ENCODE measurements at places on chromosomes 12 and 14.

GRCh38 chr12:24975425-24975824 lies 26.5 kb upstream of the BCAT1 start:
- no peak for DNase-seq

DNA sequence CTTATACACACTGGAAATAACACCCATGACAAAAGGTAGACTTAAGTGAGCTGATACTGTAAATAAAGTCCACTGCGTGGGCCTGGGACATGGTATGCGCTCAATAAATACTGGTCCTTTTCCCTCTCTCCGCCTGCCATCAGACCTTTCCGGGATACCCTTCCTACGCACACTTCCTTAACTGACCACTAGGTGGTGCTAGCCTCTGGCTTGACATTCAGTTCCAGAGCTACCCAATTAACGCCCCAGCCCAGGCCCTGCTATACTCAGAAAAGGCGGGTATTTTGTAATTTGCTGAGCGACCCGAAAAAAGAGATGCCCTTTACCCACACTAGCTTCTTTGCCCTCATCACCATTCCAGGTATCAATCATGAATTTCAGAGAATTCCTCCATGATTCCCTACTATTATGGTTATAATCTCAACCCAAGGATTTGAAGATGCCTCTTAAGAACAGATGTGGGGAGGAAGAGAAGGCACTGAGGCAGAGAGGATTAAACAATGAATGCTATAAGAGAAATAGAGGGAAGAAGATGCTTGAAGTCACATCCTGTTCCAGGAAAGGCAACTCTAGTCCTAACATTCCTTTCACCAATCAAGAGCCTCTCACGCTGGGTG lies 3.9 kb upstream of the LRP1 start:
- no peak for DNase-seq

DNA sequence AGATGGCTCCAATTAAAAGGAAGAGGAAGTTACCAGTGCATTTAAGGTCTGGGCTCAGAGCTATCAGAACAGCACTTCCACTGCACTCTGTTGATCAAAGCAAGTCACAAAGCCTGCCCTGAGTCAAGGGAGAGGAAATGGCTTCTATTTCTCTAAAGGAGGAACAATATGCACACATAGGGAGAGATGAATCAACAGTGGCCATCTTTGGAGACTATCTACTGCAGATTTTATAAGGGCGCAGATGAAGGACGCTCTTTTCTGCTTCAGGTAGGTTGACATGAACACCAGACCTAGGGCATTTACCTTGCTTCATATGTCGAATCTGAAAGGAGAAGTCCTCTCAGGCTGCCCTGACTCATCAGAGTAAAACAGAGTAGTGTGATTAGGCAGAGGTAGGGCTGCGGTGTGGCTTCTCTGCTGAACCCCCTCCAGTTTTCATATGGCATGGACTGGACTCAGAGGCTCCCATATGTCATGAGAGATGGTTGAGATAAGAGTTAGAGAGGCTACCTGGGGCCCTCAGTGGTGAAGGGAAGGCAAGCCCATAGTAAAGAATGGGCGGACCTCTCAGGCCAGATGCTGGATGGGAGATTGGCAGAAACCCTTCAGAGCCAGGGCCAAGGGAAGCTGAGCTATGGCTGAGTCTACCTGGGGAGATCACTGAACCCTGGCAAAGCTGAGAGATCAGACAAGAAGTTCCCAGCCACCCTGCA lies 84.4 kb downstream of the ARF6 start:
- no peak for DNase-seq

DNA sequence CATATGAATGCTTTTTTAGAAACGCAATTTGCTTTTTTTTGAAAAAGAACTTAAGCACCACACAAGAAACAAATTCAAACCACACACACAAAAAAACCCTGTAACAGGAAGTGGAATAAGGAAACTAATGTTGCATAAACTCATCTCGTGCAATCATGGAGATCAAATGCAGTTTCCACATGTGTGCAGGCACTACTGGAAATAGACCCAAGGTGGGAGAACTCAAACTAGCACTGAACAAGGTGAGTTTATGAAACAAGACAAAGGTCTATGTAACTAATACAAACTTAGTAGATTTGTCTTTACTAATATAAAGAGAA lies 17.5 kb downstream of the NIN start:
- no peak for DNase-seq

GRCh38 chr14:91926131-91926890 lies 21.2 kb downstream of the FBLN5 start:
- no peak for DNase-seq

- DNase-seq: no peak
These were observed 142.7 kb downstream of the TTLL5 start for GRCh38 chr14:75803765-75804164.

DNA sequence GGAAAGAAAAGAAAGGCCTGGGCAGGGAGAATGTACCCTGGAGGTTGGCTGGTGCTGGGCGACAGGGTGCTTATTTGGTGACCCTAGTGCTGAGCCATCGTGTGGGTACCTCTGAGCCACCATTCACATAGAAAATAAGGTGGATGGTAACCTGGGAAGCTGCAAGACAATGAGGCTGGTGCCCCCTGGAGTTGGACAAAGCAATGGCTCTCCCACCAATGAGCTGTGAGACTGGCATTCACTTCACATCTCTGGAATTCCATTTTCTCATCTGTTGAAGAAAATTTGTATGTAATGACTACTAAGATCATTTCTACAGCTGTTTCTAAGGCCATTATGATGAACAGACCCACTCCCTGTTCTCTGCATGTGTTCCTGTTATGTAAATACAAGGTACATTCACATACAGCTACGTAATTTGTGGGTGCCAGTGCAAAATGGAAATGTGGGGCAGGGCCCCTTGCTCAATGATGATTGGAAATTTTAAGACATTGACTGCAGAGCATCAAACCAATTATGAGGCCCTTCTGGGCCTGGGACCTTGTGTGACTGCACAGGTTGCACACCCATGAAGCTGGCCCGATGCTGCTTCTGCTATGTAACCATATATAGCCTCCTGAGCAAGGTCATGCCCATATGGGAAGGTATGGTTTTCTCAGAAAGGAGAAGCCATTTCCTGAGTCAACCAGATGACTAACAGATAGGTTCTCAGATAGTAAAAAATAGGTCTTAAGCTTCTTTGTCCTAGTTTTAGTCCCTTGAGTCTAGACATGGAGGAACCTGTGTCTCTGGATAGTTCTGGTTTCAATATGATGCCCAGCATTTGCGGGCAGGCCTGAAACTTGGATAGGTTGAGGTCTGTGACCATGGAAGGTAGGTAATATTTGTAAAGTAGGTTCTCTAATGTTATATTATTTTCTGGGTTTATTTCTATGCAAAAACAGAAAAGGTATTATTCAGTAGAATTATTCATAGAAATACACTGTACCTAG lies 63.4 kb upstream of the IGF1 start:
- no peak for DNase-seq

DNA sequence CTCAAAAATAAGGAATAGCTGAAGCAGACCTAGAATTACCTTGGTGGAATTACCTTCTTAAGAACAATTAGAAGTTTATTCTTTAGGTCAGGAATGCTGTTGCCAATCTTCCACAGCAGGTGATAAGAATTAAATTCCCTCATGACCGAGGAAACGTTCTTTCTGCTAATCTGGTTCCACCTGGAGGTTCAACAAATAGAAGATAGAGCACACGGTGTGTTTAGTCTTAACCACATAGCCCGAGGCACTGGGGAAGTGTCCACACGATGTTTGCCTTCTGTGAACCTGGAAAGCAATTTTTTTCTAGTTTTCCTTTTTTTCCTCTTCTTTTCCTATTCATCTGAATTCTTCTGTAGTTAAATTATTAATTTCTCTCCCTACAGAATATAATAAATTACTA lies 906.9 kb downstream of the NRXN3 start:
- no peak for DNase-seq

- DNase-seq: no peak
These were observed 1252.6 kb downstream of the TMEM121 start for GRCh38 chr14:106778986-106779385.

DNA sequence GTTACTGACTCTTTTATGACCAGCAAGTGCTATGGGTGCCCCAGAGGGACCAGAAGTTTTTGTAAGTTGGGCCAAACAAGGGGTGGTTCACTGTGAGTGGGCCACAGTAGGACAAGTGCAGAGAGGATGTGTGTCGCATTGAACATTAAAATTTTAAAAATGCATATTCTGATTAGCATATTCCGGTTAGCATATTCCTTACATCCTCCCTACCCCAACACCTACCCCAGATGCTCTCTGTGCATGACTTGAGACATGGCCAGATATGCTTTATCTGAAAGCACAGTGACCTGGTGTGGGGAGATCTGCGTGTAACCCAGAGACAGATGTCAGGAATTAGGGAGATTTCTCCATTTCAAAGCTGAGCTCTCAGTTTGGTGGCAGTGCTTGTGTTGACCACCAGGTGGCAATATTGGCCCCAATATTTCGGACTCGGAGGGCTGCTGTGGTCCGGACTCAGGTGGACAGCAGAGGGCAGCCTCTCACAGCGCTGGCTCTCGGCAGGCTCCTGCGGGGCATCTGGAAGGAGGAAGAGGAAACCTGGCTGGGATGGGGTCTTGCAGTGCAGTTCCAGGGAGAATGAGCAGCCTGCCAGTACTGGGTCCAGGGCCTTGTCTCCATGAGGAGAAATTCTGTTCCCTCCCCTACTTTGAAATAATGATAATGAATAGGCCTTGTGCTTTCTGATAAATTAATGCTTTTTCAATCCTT lies 1.6 kb upstream of the CEBPE start:
- DNase-seq: peak; percentile 55

GRCh38 chr12:76284816-76285750 lies 63.1 kb downstream of the BBS10 start:
- no peak for DNase-seq

- no peak for DNase-seq
These were observed 73.3 kb upstream of the HIF1A start for GRCh38 chr14:61622051-61622450.
